ENCODE measurements at places on chromosomes 6 and 20.

GRCh38 chr20:48652961-48653705, 174.7 kb downstream of the PREX1 start:
- H3K27me3 ChIP-seq = no peaks in the 10 kb centered on the region
- H3K27ac ChIP-seq = no peak overlapping the region
- H3K36me3 ChIP-seq = peaks cover 6% of the 10 kb centered on the region
- H3K4me1 ChIP-seq = no peaks in the 10 kb centered on the region

GRCh38 chr6:88179692-88180091, 13.5 kb upstream of the CNR1 start:
- no peak overlapping the region for H3K4me3 ChIP-seq
- no peaks in the 10 kb centered on the region for H3K27me3 ChIP-seq
- H3K4me1 ChIP-seq = no peaks in the 10 kb centered on the region
- no peaks in the 10 kb centered on the region for H3K36me3 ChIP-seq
- no peak for DNase-seq

GRCh38 chr6:88761237-88762031, 202.0 kb downstream of the RNGTT start:
- no peaks in the 10 kb centered on the region for H3K36me3 ChIP-seq
- no peaks in the 10 kb centered on the region for H3K27me3 ChIP-seq
- H3K4me3 ChIP-seq = no peak overlapping the region
- peak; percentile 9 for DNase-seq
- H3K4me1 ChIP-seq = no peaks in the 10 kb centered on the region

- H3K4me1 ChIP-seq = no peaks in the 10 kb centered on the region
- DNase-seq = no peak
- no peak overlapping the region for H3K4me3 ChIP-seq
- H3K27me3 ChIP-seq = no peaks in the 10 kb centered on the region
- H3K36me3 ChIP-seq = no peaks in the 10 kb centered on the region
- H3K27ac ChIP-seq = no peak overlapping the region
Measured at GRCh38 chr6:106466211-106466610, 105.7 kb downstream of the CRYBG1 start.

All from thymus (tissue), 14 donors.